ENCODE measurements at places on chromosomes 3 and 15. TPM values are rescaled to one million over a fixed set of nuclear protein-coding genes. Genes with fewer than 3 reads are reported as not detected.

DNA sequence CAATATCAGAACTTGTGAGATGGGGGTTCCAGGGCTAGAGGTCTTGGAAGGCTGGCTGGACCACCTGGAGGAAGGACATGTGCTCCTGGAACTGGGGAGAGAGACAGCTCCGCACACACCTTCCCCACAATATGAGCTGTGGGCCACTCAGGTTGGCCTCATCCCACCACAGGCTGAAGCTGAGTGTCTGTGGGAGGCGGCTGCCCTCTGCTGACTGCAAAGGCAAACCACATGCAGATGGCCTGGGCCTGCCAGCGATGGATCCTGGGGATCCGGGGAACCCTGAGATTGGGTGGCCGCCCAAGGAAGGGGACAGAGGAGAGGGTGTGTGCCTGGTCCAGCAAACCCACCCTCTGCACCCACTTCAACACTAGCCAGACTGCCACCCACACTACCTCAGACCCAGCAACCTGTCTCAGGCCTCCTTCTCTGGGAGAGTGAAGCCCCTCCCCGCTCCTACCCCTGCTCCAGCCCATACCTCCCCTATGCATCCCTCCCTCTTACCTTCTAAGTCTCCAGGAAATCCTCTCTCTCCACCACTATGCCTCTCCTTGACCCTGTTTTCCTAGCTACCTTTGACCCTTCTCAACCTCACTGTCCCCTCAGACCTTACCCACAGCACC, 44.8 kb downstream of the CYP11A1 start:
- no peak for DNase-seq

DNA sequence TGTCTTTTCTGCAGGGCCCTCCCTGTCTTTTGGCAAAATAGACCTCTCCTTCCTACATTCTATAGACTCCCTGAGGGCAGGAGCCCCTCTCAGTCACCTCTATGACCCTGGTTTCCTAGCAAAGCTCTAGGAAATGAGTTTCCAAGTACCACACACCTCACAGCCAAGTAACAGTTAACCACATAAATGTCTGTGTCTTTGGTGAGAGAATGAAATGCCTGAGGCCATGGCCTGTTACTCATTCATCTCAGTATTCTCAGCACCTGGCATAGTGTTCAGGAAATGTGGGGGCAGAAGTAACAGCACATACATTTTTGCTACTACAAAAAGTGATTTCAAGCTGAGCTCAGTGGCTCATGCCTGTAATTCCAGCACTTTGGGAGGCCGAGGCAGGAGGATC, 21.0 kb downstream of the RFT1 start:
- DNase-seq = no peak

- no peak for DNase-seq
Measured at GRCh38 chr3:116306720-116307119, 138.6 kb downstream of the LSAMP start.

DNA sequence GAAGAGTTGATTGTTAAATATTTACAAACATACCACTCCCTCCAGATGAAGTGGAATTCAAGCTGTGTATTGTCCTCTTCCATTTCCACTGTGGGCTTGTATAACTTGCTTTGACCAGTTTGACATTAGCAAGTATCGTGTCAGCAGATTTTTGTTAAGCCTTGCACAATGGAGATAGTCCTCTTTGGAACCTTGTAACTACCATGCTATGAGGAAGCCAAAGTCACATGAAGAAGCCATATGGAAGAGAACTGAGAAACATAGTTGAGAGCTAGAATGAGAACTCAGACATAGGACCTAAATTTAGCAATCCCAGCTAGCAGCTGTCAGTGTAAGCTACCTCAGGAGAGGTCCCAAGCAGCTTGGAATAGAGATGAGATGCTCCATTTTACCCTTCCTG, 889.2 kb downstream of the PDCD6IP start:
- no peak for DNase-seq

GRCh38 chr3:52524752-52525679, 8.6 kb downstream of the NT5DC2 start:
- DNase-seq = no peak

DNA sequence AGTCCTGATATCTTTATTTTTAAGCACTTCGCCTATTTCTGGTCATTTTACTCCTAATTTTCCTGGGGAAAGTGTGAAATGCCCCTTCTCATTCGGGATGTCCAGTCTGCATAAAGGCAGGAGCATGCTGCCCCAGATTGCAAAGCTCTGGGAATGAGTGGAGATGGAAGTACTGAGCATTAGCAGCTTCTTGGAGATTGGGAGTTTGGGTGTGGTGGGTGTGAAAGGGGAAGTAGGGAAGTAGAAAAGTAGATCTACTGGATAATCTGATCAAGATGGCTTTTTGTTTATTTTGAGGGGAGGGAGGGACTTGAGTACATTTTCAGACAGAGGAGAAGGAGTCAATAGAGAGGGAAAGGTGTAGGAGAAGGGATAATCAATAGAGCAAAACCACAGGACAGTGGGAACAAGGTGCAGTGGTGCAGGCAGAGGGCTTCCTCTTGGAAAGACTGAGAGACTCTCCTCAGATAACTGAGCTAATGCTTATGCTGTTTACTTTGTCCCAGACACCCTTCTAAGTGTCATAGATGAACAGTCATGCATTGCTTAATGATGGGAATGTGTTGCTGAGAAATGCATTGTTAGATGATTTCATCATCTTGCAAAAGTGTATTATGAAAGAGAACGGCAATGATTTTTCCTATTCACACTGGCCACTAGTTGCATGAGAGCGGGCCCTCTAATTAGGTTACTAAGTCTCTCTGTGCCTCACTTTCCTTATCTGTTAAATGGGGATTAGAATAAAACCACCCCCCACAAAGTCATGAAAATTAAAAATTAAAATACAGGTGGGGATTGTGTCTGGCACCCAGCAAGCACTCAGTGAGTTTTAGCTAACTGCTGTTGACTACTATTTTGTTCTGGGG, 45.5 kb downstream of the PHLDB2 start:
- DNase-seq = no peak

DNA sequence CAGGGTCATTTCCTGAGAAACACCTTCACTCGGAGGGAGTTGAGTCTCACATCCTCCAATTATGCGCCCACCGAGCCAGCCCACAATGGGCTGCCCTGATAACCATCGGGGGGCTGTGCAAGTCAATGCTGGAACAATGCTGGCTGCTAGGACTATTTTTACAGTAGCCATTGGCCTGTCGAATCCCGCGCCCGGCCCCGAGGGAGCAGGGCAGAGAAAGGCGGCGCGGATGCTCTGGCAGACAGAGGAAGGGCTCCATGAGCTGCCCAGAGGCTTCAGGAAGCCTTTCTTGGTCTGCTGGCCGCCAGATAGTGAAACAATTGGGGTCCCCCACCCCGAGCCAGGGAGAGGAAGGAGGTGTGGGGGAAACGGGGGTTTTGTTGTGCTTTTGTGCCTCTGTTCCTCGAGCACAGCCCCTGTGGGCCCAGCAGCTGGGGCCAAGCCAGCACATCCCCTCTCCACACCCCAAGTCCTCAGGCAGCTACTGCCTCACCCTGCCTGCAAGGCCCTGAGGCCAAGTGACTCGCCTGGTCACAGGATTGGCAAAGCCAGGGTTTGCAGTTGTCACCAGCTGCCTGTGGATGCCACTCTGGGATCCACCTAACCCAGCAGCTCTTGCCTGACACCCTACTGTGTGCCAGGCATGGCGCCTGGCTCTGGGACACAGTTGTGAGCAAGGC, 39.0 kb downstream of the SLC6A6 start:
- no peak for DNase-seq

DNA sequence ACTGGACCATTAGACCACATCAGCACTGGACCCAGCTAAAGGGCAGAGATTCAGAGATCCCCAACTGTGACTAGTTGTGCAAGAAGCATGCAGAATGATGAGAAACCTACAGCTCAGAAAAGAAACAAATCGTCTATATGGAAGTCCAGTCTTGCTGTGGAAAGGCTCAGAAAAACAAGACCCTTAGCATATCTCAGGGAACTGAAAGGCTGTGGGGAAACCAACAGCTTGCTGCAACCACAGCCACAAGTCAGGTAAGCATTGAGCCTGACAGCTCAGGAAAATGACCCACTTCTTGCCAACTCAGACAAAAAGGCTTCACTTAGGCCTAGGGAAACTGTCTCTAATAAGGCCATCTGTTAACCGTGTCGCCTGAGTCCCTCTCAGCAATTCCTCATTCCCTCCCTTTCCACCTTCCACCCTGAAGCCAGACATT, 145.6 kb downstream of the LSAMP start:
- DNase-seq = no peak

DNA sequence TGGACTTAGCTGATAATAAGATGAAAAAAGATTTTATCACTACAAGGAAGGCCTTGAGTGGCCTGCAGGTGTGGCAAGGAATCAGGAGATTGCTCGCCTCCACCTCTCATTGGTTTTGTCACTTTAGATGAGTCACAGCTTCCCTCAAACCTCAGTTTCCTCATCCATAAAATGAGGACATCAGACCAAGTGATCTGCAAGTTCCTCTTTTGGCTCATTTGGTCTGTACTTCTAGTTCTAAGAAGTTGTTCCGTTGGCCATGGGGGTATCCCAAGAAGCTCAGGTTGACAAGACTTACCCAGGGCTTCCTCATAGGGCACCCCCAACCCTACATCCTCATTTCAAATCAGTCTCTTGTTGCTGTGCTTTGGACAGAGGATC, 254.1 kb downstream of the UACA start:
- DNase-seq = no peak

- no peak for DNase-seq
Measured at GRCh38 chr3:170258105-170258487, 35.9 kb downstream of the PRKCI start.

DNA sequence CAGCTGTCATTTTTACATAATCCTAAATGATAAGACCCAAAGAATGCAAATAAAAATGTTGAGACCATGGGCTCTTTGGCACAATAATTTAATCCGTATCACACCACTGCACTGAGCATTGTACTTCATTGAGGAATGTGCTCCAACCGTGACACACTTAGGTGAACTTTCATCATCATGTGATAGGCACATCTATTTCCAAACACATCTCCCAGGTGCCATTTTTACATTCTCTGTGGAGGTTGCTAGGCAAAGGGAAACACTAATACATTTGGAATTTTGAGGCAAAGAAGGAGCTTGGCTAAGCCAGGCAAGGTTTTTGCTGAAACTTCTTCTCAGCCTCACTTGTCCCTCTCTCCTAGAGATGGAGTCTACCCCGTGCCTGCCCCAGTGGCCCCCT, 68.7 kb downstream of the LRTM1 start:
- DNase-seq = no peak

- no peak for DNase-seq
Measured at GRCh38 chr3:122481390-122481789, 33.3 kb downstream of the KPNA1 start.

- DNase-seq = no peak
Measured at GRCh38 chr3:143240886-143241285, 121.3 kb downstream of the CHST2 start.

DNA sequence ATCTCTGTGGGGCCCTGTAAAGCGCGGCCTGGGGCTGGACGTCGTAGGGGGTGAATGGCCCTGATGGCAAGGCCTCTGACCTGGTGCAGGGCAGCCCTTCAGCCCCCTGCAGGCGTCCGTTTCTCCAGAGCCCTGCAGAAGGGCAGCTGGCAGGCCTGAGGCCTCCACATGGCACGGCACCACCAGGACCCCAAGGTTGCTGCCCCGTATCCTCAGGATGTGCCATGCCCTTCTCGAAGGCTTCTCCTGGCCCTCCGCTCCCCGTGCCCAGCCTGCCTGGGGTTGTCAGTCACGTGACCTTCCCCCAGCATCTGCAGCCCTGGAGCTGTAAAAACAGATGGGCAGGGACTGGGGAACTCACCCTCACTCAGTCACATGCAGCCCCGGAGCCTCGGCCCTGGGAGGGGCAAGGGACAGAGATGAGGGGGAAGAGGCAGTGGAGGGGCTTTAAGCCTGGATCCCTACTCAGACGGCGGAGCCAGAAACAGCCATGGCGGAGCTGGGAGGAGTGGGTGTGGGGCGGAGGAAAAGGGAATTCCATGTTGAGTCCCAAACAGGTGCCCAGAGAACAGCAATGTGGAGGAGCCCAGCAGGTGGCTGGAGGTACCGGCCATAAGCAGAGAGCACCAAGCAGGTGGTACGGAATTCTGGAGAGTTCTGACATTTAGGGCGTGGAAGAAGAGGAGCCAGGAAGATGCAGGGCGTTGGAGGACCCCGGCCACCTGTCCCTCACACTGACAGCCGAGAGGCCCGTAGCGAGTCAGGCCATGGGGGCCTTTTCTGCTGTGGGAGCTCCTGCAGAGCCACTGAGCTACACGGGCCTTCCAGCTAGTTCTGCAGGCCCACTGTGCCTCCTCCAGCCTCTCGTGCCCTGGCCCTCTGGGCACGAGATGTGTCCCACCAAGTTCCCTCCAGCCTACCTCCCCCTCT, 193.1 kb downstream of the XXYLT1 start:
- DNase-seq = no peak

- no peak for DNase-seq
Measured at GRCh38 chr3:24355806-24356205, 138.8 kb downstream of the THRB start.

DNA sequence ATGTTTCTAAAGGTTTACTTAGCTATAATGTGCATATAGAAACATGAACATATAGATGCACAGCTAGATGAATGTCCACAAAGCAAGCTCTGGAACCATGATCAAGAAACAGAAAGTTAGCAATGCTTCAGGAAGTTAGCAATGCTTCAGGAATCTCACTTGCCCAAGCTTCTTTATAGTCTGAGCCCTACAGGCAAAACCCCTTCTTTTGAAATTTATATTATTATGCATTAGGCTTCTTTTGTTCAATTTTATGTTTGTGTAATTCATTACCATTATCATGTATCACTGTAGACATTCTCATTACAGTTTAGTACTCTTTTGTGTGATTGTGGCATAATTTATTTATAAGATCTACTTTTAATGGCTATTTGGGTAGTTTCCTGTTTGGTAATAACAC, 286.4 kb upstream of the BCHE start:
- DNase-seq = no peak

DNA sequence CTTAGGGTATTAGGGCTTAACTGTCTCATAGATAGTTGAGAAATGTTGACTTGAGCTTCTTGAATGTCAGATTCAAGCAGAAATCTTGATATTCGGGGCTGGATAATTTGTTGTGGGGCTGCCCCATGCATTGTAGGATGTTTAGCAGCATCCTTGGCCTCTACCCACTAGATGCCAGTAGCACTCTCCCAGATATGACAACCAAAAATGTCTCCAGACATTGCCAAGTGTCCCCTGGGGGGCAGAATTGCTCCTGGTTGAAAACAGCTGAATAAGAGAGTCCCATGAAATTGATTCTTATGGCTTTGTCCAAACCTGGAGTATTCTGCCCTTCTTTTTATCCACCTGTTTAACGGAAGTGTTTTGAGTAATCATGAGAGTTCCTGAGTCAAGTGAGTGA, 15.9 kb upstream of the LCMT2 start:
- no peak for DNase-seq

GRCh38 chr3:6282918-6283317, 578.0 kb upstream of the GRM7 start:
- DNase-seq = no peak

- DNase-seq = no peak
Measured at GRCh38 chr3:101527906-101528305, 14.9 kb upstream of the SENP7 start.

POLG gene
- 103 TPM for total RNA-seq

KNG1 gene
- 0.44 TPM for total RNA-seq

DIPK2A gene
- total RNA-seq = 26.6 TPM

CACNA2D2 gene
- 1.7 TPM for total RNA-seq

IGSF10 gene
- total RNA-seq = 0.96 TPM
